ENCODE measurements at places on chromosomes 6 and 20.

DNA sequence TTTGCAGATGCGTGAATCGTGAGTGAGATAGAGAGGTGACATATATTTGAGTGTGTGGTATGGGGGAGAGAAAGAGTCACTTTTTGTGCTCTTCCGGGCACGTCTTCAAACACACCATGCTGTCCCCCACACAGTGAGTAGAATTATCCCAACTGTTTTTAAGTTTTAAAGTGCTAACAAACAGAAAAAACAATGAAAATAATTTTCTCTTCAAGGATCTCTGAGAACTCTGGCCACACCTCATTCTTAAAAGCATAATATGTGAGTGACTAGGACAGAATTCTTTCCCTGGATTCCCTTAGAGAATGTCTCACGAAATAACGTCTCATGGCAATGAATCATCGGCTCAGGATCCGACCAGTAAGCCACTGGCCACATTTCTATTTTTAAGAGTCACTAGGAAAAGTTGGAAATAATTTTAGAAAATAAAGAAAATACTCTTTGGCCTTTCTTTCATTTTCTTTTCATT is 235.7 kb upstream of the ZNF217 start:
- no peak for DNase-seq

DNA sequence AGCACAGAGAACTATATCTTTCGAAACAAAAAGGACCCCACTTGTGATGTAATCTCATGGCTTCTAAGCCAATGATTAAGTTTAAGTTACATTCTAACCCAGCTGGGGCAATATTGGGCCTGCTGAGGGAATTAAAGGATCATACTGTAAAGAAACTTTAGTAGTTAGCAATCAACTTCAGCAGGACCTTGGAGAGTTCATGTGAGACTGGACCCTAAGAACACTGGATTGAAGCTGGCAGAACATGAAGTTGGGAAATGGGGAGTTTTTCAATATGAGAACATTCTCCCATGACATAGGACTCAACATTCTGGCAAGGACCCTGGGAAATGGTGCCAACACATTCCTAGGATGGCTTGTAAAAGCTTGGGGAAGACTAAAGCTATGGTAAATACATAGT is 516.2 kb downstream of the PKHD1 start:
- no peak for DNase-seq

DNA sequence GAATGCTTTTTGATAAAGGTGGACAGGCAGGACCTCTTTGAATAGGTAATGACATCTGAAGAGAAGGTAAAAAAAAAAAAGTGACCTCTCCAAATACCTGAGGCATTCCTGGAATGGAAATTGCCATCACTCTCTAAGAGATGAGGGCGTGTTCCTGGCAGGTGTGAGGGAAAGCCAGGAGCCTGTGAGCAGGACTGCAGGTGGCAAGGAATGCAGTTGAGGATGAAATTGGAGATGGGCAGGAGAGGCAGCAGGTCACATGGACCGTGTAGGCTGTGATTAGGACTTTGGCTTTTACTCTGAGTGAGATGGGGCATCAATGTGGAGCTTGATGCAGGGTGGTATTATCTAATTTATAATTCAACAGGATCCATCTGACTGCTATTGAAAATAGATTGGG is 227.4 kb downstream of the LRFN2 start:
- no peak for DNase-seq

DNA sequence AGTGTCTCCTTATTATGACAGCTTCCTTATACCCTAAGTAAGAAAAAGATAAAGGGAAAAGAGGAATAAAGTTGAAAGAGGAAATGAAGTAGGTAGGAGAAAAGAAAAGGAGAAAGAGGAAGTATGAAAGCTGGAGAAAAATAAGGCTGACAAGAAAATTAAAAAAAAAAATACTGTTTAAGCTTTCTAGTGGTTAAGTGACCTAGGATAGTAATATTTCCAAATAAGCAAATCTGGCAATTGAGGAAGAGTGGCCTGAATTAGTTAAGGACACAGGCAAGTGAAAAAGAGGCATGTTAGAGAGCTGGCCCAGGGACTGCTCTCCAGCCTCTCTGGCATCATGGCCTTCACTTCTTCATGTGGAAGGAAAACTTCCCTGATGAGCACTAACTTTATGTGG is 76.5 kb upstream of the ADGRF1 start:
- DNase-seq, result no peak

GRCh38 chr6:162690158-162690557 is 37.4 kb downstream of the PRKN start:
- DNase-seq, result no peak

DNA sequence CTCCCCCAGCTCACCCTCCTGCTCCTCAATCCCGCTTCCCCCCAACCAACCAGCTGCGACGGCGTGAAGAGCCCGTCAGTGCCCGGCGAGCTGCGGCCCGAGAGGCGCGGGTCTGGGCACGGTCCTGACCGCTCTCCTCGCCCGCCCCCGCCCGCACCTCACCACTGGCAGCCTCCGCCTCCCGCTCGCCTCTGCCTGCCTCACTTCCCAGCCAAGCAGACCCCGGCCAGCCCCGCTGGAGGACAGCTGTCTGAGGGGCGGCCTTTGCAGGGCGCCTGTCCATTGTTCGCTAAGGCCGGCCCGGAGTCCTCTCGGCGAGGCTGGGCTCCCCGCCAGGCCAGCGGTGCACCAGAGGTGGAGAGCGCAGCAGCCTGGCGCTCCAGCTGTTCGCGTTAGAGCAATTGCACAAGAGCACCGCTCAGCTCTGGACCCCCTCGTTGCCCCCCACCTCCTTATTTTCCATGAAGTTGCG is 1.3 kb downstream of the SOBP start:
- DNase-seq, result peak; percentile 11

DNA sequence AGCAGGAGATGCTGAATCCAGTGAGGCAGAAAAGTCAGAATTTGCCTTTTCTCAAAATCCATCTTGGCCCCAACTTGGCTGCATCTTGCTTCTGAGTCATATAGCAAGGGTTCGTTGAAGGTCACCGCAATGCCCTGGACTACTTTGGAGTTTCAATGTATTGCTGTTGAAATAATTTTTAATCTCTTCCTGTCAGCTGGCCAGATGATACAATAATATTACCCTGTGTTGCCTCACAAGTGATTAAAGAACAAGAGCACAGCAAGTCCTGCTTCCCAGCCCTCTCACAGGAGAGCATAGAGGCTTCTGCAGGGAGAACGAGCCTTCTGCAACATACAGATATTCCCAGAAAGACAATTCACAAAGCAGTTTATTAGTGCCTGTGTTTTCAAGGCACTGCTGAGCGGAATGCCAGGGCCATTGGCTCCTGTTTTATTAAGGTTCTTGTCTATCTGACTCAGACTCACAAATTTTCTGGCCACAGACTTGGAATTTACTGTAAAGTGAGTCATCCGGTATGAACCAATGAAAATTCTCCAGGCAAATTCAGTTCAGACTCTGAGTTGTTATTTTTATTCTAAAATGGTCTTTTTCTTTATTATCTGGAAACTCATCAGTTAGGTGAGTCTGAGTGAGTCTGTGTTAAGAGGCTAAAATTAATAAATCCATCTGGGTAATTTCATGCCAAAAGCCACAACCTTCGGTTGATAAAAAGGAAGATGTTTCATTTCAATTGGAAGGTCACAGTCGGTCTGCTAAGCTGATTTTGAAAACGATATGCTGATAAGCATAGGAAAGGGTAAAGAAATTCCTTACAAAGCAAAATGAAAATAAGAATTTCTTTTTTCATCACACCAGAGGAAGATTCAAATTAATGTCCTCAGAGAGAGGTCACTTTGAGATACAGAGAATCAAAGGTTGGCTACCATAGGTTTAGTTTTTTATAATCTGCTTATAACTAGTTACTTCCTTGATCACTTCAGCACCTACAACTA is 289.4 kb upstream of the STXBP5 start:
- no peak for DNase-seq

- DNase-seq, result no peak
Measured at GRCh38 chr6:149138699-149139294, 178.7 kb upstream of the TAB2 start.

GRCh38 chr6:152471456-152472265 is 165.5 kb downstream of the SYNE1 start:
- DNase-seq, result no peak

GRCh38 chr6:148501178-148501590 is 158.5 kb downstream of the SASH1 start:
- DNase-seq, result no peak

DNA sequence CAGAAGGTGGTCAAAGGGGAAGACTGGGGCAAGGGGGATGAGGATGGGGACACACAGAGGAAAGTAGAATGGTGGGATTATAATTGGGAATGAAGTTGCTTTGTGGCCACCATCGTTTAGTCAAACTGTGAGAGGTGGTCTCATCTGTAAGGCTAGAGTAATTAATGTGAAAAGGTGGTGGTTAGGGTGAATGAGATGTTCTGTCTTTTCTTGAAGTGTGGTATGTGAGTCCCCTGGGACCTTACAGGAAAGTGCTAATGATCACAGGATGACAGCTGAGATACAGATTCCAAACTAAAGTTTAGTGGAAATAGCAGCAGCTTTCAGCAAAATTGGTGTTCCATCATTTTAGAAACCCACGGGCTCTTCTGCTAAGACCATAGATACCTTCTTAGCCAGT is 10.7 kb downstream of the ZFAND3 start:
- DNase-seq, result no peak

DNA sequence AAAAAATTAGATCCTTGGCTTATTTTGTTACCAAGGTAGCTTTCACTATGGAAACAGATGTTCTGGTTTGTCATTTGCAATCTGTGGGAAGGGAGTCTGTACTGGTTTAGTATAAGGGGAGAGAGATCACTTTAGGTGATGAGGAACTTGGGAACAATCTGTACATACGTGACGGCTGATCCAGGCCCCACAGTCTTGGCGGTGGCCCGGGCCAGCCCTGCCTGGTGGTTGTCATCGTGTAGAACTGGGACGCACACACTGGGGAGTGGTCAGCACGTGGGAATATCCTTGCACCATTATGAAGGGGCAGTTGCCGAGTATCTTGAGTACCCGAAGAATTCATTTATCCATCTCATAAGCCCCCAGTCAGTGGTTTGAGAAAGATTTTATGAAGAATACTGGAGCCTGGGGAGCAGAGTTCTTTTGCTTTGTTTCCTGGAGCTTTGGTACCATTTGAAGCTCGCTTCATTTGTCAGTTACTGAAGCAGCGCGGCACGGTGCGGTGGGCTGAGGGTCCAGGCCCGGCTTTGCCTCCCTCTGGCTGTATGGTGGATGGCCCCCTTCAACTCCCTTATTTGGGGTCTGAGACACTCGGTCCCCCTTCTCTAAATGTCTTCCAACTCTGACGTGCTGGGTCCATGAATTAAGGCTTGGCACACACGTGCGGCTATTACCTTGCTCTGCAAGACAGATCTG is 22.8 kb upstream of the CLDN20 start:
- no peak for DNase-seq

DNA sequence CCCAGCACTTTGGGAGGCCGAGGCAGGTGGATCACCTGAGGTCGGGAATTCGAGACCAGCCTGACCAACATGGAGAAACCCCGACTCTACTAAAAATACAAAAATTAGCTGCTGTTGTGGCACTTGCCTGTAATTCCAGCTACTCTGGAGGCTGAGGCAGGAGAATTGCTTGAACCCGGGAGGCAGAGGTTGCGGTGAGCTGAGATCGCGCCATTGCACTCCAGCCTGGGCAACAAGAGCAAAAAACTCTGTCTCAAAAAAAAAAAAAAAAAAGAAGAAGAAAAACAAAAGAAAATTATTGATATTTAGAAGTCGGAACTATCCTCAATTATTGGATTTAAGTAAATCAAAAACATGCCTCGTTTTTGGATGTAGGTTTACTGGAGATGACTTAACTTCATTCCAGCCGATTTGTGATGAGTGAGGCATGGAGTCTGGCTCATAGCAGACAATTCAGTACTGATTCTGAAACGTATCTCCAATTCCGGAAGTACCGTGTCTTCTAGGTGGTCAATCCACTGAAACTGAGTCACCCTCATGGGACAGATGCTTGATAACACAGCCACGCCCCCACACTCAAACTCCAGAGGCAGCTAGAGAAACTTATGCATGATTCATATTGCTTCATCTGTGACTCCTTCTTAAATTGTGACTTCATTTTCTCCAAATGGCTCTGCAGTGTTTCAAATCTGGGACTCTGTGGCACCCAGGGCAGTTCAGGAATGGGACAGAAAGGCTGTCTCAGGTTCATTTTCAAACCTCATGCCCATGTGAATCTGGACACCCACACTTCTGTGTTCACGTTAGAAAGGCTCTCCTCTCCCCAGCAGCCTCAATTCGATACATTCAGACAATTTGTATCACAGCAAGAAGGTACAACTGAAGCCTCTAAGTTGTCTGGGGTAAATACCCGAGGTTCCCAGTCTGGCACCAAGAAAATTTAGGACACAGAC is 110.4 kb upstream of the ARMC2 start:
- no peak for DNase-seq

DNA sequence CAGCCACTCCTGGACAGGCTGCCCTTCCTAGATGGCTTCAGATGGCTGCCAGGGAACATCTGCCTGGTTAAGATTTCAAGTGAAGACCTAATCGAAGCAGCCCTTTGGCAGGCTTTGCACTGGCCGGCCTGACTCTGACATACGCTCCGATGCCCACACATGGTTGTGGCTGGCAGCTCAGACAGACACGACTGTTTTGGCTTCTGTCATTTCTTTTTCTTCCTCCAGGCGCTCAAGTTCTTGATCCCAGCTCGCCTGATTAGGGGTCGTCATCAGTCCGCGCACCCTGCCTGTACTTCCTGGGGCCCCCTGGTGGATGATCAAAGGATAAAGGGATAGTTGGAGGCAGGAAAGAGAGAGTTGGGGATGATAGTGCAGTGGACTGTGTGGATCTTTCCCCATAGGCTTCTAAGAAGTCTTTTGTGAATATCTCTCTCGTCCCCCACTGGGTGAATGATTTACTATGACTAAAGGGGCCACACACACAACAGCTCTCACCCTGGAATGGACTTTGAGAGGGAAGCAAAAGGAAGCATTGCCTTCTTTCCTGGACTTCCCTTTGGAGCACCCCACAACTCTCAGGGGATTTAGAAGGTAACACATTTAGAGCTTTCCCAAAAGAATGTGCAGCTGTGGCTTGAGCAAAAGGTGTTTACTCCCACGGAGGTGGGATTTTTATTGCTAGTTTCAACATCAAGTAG is 21.4 kb upstream of the TRAM2 start:
- DNase-seq, result no peak

- no peak for DNase-seq
Measured at GRCh38 chr20:43750774-43751166, 24.0 kb upstream of the GTSF1L start.

GRCh38 chr6:116191881-116192280 is 62.0 kb downstream of the TSPYL4 start:
- no peak for DNase-seq

GRCh38 chr6:129684323-129684884 is 25.6 kb downstream of the ARHGAP18 start:
- DNase-seq, result no peak

DNA sequence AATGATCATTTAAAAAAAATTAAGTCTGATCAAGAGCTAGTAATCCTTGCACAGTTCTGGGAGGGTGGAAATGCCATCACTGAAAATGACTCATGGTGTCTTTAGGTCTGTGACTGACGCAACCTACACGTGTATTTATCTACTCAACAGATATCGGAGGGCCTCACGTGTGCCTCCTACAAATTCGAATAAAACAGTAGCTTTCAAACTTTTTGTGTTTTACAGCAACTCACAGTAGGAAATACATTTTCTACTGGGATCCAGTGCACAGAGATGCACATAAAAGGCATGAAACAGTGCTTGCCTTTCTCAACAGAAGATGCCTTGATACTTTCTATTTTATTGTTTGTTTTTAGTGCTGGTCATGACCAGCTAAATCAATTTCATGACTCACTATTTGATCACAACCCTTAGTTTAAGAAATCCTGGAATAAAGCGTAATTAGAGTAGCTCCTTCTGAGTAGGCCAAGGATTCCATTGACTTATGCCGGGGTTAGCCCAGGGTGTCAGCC is 210.0 kb upstream of the SNX9 start:
- no peak for DNase-seq
